ENCODE measurements at places on chromosomes 2 and 18.

GRCh38 chr2:66066032-66066431, 368.9 kb upstream of the MEIS1 start:
- DNase-seq: no peak

GRCh38 chr2:142165790-142166189, 35.0 kb upstream of the LRP1B start:
- DNase-seq: peak; percentile 42

GRCh38 chr2:135893374-135893794, 17.1 kb upstream of the MCM6 start:
- DNase-seq: no peak

DNA sequence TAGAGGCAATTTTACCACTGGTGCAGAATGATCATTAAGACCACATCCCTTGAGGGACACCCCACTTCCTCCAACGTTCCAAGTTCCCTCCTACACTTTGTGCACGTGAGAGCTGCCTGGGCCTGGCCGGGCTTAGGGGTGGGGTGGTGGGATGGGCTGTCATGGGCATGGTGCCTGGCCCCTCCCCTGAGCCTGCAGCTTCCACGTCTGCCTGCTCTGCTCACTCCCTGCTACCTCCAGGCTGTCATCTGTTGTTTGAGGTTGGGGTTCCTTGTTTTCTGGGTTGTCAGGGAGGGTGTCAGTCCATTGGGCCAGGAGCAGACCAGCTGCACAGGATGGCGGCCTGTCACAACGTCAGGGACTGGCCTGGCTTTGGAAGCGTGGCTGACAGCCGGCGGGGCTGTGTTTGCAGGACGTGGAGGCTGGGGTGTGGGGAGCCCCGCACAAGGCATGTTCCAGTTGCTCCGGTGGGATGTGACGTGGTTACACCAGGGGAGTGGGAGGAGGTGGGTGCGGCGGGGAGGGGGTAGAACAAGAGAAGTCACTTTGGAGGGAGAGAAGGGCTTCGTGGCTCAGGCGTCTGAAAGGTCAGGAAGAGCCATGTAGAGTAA, 72.3 kb downstream of the RTP5 start:
- DNase-seq: no peak

GRCh38 chr2:126645211-126645618, 10.7 kb upstream of the GYPC start:
- DNase-seq: no peak

DNA sequence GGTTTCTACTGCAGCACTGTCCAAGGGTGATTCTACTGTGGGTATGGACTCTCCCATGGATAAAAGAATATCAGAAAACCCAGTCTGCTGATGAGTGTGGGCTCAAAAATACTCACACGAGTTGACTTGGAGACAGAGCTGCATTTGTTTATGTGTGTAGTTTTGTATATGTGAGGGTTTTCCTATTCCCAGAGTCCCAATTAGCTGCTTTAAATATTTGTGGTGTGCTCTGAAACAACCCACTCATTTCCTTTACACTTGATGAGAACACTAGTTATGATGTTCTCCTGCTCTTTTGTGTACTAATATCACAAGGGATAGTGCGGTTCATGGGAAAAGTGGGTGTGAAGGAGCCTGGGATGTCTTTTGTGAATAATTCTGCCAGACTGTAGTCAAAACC, 337.3 kb downstream of the PLCL1 start:
- no peak for DNase-seq

- no peak for DNase-seq
Observed at GRCh38 chr18:42706618-42707017, 408.9 kb downstream of the RIT2 start.

DNA sequence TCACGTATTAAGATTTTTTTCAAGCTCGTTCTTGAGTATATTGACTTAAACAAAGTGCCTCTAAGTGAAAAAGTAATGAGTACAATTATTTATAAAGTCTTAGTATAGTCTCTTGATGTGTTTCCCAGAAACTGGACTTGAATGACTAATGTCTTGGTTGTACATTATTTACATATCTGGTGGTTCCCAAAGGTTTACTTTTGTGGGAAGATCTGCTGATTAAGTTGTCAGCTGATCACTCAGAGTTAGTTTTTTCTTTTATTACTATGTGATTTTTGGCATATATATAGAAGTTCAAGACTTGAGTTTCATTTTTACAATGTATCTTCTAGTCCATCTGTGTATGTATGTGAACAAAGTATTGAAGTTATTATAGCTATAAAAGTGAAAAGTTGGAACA, 29.5 kb downstream of the RNF144A start:
- DNase-seq: peak; percentile 91

GRCh38 chr2:233331536-233331935, 22.8 kb upstream of the DGKD start:
- DNase-seq: no peak

- DNase-seq: peak; percentile 79
Observed at GRCh38 chr2:219352448-219353023, 20.0 kb upstream of the RESP18 start.

DNA sequence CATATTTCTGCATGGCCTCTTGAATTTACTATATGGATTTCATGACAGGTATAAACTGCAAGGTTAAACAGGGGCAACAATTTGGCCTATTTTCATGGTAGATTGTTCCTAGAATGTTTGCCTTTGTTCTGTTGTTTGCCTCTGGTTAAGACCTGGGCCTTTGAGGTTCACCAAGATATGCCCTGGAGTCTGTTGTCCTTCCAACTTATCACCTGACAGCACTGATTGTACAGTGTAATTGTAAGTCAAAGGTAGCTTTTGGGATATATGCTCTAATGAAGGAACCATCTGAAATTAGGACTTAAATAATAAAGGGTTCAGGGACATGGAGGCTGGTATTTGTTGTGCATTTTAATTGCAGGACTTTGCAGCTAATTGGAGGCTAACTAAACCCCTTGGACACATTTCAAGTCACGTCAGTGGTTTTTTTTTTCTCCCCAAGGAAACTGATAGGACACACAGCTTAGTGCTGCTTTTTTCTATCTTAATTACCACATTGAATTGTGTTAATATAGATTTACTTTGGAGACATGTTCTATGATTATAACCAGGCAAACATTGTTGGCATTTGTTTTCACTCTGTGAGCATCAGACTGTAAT, 771.2 kb upstream of the LINC00305 start:
- no peak for DNase-seq

- no peak for DNase-seq
Observed at GRCh38 chr2:36458106-36458505, 102.5 kb downstream of the CRIM1 start.

- no peak for DNase-seq
Observed at GRCh38 chr2:186950694-186951093, 101.7 kb upstream of the ZSWIM2 start.

DNA sequence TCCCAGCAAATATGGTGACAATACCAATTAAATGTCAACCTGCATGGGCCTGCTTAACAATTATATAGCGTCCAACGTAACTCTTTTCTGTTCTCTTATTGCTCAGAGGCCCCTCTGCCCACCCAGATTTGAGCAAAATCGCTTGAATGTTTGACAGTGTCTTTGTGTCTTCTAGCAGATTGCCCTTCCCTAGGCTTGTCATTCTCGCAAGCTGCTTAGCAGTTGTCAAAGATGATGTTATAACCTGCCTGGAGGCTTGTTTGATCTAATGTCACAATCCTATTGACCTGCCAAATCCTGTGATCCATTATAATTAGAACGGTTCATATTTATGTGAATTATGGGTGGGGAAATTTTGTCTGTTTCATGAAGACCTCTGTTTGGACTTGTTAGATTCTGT, 108.8 kb downstream of the FARSB start:
- no peak for DNase-seq

DNA sequence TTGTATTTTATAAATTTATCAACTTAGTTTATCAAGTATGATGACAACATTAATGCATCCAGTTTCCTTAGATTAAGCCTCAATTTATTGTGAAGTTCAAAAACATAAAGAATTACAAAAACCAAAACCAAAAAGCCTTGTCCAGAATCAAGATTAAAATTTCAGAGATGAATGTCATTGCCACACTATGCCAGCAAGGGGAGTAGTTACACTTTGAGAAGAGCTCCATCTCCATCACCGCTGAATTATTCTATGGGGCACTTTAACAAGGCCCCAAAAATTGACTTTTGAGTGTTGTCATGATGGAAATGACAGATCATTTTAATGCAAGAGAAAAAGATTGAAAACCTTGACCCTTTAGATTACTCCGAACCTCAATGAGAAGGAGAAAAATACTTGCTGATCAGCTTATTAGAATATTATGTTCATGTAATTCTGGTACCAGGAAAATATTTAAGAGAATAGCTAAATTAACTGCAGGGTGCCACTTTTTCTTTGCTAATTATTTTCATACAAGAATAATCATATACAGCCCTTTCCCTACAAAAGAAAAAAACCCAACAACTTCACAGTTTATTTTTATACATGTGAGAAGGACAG, 152.5 kb upstream of the AQP4 start:
- DNase-seq: no peak

GRCh38 chr2:71190656-71191569, 36.0 kb downstream of the PAIP2B start:
- peak; percentile 10 for DNase-seq

DNA sequence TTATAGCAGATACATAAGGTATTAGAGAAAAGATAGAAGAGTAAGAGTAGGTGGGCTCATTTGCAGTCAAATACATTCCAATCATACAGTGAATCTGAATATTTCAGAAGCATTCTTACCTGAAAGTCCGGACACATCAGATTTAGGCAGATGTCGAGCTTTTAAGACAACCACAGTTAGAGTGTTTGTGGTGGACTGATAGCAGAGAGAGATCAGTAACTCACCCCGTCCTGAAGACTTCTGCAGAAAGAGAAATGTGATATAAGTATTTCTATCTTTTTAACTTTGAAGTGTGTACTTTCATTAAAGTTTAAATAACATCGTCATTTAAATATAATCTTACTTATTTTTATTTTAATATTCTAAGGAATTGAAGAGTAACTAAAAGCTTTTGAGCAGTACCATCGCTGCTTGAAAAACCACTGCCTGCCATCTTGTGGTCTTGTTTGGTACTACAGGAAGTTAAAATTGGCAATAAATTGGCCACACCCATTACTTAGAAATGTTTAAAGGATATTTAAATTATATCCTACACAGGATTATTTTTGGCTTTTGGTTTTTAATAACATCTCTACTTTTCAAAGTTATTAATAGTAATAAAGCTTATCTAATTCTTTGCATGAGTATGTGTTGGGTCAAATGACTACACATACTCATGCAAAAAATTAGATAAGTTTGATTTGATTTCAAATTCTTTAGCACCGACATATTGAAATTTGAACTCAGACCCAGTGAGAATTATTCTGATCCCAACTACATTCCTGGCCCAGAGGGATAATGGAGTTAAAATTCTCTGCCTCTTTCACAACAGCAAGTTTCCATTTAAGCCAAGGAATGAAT, 5.5 kb downstream of the SYT4 start:
- peak; percentile 38 for DNase-seq

GRCh38 chr2:43897492-43897891, 58.7 kb downstream of the ABCG8 start:
- DNase-seq: no peak

GRCh38 chr2:214695789-214696188, 113.7 kb downstream of the BARD1 start:
- peak; percentile 9 for DNase-seq

DNA sequence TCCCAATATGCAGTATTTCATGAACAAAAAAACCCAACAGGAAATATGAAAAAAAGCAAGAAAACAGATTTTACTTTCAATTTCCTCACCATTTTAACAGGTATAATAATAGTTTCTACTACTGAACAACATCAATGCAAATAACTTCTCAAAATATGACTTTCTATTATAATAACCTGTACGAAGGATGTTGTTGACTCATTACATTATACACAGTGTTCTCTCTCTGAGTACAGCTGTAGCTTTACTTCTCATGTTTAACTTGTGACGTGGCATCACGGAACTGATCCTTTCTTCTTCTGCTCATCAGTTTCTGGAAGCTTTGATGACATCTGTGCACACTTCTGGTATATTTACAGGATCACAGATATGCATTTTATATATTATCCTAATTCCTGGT, 40.0 kb downstream of the FAM228A start:
- DNase-seq: no peak

GRCh38 chr18:78448106-78448505, 531.5 kb upstream of the SALL3 start:
- DNase-seq: no peak

- peak; percentile 26 for DNase-seq
Observed at GRCh38 chr2:82781176-82781915, 1677.7 kb downstream of the SUCLG1 start.

GRCh38 chr2:191478799-191479679, 198.9 kb upstream of the NABP1 start:
- DNase-seq: peak; percentile 29

GRCh38 chr2:228611171-228611570, 429.7 kb upstream of the SPHKAP start:
- DNase-seq: no peak

DNA sequence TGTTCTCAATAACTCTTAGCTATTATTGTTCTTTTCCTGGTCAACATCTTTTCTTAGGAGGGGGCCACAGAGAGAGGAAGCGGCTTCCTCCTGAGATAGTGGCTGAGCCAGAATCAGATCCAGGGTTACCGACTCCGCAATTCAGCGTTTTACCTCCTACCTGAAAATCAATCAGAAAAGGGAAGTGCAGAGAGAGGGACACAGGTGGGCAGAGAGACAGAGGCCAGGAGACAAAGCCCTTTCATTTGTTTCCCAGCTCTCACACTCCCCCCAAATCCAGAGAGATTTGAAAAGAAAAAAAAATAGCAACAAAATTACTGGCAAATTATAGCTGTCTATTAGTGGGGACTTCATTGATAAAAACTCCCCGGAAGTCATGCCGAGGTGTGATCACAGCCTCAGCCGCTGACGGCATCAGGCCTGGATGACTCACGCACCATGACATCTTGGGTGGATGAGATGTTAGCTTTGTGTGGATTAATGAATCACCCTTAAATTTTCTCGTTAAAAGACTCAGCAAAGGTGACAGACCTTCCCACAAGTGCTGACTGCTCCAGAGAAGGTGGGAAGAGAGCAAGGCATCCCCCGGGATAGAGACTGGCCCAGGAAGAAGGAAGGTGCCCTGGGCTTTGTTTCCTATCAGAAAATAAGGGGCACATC, 120.7 kb downstream of the LOXHD1 start:
- DNase-seq: no peak

DNA sequence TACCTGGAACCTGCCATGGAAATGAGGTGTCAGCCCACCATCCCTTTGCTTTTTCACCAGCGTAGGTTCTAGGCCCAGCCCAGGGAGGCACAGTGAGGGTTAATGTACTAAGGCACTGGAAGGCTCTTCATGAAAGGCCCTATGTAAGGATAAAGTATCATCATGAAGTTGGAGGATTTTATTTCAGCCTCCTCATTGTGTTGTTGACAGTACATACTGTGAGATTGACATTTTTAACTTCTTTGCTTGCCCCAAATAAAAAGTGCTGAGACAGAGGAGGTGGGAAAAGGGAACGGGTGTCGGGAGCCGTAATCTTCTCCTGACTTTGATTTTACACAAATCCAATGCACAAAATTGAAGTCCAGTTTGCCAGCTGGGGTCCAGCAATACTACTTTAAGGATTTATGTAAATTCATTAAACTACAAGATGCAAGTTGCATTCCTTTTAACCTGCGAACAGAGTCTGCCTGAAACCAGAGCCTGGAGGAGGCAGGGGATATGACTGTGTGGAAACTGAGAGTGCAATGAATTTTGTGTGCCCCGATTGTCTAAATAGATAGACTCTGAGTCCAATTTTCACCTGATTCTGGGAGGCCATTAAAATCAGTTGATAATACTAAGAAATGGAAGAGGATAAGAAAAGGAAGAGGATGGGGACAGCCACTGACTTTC, 5.4 kb upstream of the NCKAP5 start:
- DNase-seq: no peak

Measured in fibroblast of skin of right biceps (primary cell).